ENCODE measurements at places on chromosomes 5 and 9.

DNA sequence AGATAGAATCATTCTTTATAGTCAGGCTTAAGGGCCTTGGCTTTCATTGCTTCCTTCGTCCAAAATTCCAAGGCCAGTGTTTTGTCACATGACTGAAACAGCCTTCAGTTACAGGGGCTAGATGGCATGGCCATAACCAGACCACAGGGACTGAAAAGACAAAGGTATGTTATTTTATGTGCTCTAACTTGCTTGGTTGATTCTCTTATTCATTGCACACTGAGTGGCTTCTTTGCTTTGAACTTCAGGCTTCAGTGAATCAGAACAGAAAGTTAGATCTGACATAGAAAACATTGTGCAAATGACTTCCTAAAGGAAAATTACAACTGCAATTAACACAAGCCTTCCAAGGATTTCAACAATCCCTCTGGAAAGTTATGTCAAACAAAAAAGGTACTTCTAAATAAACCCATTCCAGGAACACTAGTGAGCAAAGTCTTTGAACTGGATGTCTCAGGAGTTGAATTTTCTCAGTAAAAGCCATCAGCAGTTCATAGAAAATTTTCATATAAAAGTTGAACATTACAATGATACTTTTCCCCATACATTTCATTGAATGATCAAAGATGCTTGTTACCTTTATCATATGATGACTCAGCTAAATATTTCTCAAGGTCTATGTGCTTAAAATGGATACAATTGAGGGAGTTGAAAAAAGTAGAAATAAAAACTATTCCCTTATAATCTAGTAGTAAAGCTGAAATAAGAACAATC, 355.3 kb downstream of the TMEM232 start:
- DNase-seq = no peak

- DNase-seq = no peak
Measured at GRCh38 chr9:107862881-107863280, 373.3 kb upstream of the KLF4 start.

DNA sequence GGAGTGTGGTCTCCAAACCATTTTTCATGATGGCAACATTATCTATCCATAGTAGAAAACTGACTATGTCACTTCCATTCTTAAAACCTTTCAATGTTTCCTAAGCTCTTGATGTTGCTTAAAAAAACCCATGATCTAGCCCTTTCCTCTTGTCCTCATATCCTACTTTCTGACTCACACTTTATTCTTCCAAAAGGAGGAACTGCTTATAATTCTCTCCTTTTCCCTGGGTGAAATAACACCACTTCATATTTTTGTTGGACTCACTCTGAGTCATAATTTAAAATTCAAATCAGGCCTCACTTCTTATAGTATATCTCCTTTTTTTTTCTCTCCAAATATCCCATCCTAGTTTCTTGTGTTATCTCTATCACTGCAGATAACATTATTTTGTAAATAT, 513.9 kb downstream of the MAN2A1 start:
- DNase-seq = no peak

- no peak for DNase-seq
Measured at GRCh38 chr5:80761176-80761575, 106.4 kb upstream of the DHFR start.

DNA sequence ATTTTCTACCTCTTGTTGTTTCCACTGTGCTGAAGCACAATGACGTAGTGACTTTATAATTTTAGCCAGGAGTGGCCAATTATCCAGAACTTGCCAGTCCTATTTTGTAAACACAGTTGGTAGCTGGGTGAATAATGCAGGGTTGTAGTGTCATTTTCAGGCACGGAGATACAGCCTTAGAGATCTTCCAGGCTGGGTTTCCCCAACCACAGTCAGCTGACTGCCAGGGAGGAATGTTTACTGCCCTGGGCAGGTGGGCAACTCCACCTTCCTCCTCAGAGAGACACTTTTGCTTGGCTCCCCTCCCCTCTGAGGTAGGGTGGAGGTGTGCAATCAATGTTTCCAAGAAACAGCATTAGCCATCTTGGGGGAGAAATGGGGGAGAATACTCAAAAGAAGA, 228.1 kb upstream of the NR4A3 start:
- no peak for DNase-seq

DNA sequence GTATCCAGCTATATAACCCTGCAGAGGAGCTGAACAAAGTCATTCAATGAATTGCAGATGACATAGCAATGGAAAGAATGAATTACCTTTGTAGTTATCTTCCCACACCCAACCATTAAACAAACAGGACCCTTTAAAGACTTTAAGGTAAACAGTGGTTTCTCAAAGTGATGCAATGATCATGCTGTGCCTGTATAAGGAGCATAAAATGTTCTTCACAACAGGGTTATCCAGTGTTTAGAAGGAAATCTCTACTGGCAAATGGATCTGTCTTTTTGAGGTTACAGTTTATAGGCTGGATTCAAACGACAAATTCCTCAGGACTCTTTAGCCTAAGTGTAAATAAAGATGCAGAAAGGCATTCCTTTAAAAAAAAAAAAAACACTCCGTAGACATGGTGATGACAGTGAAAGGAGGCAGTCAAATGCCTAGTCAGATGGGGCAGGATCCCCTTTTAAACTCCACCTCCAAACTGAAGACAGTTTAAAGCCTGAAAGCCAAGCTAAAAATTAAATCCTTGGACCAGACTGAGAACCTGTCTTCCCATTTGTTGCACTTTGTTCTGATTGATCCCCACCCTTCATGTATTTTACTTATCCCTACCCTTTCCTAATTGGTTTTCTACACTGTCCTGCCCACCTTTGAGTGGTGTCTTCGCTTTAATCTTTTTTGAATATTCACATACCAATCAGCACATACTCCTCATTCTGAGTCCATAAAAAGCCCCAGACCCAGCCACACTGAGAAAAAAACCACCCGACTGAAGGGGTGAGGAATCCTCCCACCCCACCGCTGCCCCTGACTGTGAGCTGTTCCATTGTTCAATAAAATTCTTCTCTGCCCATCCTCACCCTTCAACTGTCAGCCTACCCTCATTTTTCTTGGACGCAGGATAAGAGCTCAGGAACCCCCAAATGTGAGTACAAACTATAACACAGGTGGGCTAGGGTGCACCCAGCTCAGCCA, 761.3 kb upstream of the DMAC1 start:
- DNase-seq = no peak

DNA sequence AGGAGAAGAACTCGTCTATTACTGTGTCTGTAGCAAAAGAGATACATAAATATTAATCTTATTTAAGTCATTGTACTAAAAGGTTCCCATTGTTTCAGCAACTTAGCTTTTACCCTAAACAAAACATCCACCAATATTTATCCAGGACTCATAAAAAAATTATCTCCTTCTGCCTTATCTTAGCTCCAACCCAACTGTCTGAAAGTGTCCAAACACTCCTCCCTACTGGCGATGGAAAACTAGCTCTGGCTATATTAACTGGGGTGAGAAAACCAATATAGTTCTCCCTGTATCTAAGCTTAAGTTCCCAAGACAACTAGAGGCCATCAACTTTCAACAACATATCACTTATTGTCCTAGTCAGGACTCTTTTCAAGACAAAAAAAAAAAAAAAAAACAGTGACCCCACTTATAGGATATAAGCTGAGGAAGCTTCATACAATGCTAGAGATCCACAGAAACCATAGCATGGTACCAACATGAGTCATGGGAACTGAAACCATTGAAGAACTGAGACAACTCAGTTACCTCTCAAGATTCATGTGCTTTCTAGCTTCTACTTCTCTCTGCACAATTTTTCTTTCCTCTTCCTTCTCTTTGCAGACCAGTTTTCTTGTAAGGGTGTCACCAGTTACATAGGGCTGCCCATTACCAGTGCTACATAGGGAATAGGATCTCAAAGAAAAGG, 150.7 kb upstream of the RASA1 start:
- DNase-seq = no peak

- DNase-seq = no peak
Measured at GRCh38 chr5:84197538-84197937, 187.1 kb downstream of the EDIL3 start.

- DNase-seq = no peak
Measured at GRCh38 chr5:139378101-139378825, 4.8 kb downstream of the SLC23A1 start.

GRCh38 chr5:16489322-16489791, 23.8 kb upstream of the ZNF622 start:
- DNase-seq = no peak

DNA sequence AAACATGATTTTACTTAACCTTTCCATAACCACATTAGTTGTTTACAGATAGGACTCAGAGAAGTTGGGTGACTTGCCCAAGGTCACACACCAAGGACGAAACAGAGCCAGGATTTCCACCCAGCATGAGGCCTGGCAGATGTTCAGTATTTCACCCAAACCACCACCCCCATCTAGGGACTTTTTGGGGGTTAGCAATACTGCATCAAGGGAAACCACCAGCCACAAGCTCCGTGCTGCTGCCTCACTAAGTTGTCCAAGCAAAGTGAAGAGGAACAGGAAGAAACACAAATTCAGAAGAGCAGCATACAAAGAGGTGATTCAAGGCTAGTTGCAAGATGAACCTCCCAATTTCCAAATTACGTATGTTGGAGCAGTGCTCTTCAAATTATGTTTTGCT, 219.6 kb upstream of the RORB start:
- no peak for DNase-seq

- no peak for DNase-seq
Measured at GRCh38 chr5:66675406-66675805, 79.2 kb downstream of the MAST4 start.

DNA sequence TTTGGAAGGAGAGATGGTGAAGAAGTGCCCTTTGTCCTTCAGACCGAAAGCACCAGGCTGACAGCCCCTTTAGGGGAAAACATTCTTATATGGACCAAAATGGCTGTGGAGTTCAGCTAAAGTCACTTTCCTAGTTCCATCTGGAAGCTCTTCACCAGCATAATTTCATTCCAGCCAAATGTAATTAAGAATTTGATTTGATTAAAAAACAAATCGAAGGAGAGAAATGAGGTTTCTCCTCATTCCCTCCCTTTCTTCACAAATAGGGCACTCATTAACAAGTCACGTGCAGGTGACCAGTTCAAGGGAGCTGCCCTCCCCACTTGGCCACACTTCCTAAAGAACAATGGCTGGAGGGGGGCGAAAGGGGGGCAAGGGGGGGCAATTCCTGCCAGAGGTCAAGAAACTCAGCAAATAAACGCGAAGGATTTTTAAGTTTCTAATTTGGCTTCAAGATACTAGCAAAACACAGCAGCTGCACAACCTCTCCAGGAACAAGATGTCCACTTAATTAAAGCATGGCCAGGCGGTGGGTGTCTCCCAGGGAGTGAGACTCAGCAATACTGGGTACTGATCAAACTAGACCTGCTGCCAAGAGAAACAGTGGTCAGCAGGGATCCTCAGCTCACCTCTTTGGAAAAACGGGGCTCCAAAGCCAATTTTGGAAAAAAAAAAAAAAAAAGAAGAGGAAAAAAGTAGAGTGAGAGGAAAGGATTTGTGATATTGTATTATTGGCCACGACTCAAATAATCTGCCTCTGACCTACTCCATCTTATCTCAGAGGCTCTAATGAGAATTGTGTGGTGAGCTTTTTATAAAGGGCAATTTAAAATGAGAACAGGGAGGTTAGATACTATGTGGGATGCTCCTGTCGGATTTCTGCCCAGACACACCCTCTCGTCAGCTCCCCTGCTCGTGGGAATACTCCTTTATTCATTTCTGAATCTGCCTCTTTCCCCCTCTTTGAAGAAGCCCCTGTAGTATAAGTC, 254.3 kb downstream of the ZSWIM6 start:
- no peak for DNase-seq

DNA sequence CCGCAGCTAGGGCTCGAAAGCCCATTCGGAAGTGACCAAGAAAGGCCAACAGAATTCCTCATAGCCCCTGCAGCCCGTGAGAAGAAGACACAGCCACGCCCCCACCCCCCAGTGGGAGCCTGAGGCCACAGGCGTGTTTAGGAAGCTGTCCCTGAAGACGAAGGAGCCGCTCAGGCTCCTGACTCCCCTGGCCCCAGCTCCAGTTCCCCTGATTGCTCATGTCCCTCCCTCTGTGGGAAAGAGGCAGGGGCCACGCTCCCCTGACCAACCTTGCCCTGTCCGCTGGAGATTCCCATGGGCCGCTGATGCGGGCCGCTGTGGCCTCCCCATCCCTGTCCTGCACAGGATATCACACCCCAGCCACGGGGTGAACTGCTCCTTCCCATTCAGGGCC, 13.6 kb downstream of the ROPN1L start:
- DNase-seq = no peak

GRCh38 chr5:174328631-174329299, 283.3 kb downstream of the NSG2 start:
- no peak for DNase-seq

- DNase-seq = no peak
Measured at GRCh38 chr9:125177888-125178287, 11.7 kb downstream of the PPP6C start.

DNA sequence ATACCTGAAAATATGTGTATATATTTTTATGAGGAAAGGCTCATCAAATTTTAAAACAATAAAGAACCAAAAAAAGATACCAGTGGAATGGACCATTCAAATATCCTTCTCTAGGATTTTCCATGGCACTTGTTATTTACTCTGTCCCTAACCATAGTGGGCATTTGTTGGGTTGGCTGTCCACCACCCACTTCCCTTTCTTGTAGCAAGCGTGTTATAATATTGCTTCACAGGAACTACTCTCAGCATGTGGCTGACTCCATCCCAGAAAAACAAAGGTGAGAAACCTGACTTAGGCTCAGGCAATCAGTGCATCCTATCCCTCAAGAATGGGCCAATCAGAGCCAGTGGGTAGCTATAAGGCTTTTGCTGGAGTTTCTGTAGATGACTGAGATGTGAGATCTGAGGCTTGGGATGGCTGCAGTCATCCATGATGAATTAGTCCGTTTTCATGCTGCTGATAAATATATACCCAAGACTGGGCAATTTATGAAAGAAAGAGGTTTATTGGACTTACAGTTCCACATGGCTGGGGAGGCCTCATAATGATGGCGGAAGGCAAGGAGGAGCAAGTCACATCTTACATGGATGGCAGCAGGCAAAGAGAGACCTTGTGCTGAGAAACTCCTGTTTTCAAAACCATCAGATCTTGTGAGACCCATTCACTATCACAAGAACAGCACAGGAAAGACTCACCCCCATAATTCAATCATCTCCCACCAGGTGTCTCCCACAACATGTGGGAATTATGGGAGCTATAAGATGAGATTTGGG, 17.2 kb downstream of the C5orf63 start:
- DNase-seq = no peak

DNA sequence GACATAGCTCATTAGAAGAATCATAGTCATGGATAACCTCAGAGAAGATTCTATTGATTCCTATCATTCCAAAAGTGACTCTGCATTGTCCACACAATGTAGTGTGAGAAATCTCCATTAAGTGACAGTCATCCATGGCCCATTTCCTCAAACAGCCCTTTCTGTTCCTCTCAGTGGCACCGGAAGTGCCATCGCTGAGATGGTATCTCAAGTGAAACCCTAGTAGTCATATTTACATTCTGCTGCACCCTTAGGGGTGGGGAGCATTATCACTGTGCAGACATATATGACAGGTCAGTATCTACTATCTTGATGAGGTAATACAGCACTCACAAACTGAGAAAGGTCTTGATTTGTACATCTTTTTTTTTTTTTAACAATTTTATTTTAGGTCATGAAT, 55.4 kb upstream of the MIER3 start:
- DNase-seq = no peak

All from stimulated activated CD4-positive, alpha-beta T cell treated with anti-CD3 and anti-CD28 coated beads, Interleukin-2, amount 100 ng/mL, for 24 hours (primary cell).